ENCODE measurements at places on chromosomes 3 and 15.
A peak's percentile ranks its signal among the peaks of the same experiment; 100 is the strongest.

GRCh38 chr3:195597229-195597628, 13.5 kb upstream of the APOD start:
- no peak for DNase-seq

- DNase-seq = no peak
These were observed 70.2 kb upstream of the BFSP2 start for GRCh38 chr3:133329626-133330025.

DNA sequence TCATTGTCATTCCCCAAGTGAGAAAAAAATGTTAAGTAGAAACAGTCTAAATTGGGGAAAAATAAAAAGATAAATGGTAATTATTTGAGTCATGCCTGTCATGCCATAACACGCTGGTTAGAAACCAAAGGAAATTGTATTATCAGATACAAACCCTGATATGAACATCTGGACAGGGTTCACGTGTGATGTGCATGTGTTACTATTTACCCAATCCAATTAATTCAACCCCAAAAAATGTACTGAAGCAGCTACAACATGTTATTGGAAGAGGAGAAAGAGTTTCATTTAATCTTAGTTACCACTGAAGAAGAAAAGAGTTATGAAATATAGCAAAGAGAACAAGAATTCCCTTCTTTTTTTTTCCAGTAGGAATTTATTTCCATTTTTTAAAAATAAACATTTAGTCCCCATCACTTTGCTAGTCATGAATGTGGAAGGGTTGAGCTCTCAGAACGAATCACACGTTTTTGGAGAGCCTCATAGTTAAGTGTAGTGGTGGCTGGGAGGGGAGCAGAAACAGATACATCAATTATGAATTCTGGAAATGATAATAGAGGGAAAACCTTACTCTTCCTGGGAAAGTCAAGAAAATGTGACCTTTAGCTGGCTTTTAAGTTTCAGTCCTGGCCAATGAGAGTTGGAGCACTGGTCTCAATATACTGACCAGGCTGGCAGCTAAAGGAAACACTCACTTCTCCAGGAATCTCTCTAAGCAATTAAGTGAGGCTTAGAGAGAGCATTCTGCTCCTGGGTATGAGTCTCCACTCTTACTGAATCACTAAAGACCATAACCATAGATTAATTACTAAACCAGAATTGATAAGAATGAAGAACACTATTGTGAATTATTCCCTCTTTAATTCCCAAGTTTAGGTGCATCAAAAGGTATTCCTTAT, 796.5 kb downstream of the GRM7 start:
- DNase-seq = peak; percentile 1

GRCh38 chr3:113428581-113428980, 12.7 kb downstream of the CFAP44 start:
- DNase-seq = no peak

- peak; percentile 7 for DNase-seq
These were observed 33.7 kb downstream of the HGD start for GRCh38 chr3:120648290-120648689.

DNA sequence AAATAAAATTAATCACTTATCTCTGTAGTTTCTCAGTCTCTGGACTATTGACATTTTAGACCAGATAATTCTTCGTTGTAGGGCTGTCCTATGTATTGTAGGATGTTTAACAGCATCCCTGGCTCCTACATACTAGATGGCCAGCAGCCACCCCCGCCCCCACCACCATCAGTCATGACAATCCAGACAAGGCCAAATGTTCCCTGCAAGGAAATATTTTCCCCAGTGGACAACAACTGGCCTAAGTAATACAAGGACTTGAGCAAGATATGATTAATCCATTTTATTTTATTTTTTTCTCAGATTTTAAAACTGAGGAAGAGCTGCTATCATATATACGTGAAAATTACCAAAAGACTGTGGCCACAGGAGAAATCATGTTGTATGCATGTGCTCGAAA, 23.8 kb downstream of the TICRR start:
- DNase-seq = no peak

DNA sequence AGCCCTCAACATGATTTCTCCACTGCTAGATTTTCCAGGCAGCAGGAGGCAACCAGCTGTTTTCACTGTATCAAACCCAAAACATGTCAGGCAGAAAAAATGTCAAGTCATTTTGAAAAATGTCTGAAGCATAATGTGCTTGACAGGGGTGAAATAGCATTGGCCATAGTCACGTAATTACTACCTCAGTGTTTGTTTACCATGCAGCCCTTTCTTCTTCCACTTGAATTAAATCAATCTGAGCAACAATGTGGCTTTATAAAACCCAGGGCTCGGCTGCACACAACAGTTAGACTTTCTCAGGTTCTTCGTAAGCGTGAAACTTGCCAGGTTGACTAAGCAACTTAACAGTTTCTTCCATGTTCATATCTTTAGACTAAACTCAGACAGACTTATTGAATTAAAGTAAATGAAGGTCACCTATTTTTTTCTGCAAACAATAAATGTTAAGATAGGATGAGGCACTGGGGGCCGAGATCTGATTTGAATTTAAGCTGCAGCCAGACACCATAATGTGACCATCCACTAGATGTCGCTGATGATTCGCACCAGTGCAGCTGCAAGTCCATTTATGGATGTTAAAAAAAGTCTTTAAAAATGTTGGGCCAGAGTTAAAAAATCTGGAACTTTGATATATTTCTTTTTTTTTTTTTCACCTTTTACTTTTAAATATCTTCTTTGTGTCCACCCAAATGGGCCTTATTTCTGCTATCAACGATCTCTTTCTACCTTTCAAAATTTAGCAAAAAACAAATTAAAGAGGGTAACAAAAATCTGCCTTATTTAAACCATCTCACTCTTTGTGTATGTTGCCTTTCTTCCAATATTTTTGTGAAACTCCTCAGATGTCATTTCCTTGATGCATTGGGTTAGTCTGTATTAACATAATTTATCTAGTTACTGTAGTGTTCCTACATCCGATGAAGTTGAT, 305.9 kb downstream of the CACNA2D3 start:
- DNase-seq = peak; percentile 70

DNA sequence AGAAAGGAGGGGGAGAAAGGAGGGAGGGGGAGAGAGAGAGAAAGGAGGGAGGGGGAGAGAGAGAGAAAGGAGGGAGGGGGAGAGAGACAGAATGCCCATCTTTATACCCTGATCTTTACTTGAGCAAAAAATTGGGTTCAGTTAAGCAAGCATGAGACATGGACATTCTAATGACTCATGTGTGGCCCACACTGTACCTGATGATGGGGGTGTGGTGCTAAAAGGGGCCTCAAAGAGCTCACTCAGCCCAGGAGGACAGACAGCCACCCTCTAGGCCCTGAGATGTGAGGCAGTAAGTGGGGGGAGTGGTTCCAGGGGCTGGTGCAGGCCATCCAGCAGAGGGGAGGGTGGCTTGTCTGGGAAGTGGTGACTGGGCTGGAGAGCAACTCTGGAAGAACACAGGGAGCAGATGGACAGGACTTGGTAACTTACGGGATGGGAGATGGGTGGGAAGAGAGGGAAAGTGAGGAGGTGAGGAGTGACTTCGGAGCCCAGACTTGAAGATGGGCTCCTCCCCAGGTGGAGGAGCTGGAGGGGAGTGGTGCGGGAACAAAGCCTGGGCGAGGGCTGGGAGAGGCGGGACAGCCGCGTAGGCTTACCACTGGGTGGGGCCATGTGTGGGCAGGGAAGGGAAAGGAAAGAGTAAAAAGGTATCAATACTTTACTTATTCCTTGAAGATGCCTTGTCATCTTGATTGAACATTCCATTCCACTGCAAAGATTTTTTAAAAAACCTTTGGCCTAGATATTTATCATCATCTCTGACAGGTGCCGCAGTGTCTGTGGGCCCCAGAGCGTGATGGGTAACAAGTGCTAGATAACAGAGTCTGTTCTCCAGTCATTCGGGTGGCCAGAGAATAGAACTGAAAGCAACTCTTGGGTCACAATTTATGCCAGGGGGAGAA, 32.3 kb downstream of the TSPAN3 start:
- DNase-seq = no peak

DNA sequence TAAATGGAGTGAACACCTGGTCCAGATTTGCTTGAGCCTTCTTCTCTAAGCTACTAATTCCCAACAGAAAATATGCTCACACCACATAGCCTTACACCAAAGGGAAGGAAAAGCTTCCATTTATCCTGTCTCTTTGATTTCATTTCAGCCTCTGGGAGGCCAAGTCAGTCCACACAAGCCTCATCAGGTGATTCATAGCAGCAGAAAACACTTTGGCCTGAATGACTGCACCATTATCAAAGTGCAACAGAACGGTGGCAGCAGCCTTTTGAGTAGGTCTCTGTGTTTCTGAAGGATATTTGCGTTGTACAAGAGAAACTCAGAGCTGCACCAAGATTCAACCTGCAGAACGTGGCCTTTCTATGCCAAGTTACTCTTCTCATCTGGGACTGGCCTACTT, 46.6 kb upstream of the SNRK start:
- no peak for DNase-seq

DNA sequence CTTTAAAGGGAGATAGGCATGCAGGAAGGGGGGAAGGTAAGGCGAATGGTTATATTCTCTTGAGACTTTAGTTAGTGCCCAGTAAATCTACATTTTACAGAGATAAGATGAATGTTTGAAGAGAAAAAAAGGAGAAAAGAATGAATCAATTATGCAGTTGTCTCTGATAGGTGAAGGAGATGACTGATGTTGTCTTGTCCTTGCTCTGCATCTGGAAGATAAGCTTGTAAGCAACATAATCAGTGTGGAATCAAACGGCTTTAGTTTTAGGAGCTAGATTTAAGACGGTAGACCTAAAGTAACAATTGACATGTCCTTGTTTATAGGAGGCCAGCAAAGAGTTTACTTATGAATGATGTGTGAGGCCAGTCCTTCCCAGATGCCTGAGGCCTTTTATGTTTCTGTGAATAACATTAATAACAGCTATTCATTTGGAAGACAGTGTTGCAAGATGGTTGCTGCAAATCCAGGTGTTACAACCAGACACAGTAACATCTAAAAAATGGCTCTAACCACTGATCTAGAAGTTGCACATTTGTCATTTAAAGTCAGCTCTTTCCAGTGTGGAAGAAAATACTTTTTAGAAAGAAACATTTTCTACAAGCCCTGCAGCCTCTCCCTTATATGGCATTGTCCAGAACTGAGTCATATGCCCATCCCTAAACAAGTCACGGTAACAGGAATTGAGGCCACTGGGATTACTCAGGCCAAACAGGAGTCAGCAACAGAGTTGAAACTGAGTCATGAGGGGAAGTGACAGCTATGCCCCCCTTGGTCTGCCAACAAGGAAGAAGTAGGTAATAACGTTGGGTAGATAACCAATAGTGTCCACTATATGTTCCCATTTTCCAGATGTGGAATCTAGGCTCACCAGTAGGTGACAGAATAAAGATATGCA, 77.5 kb upstream of the FBN1 start:
- DNase-seq = peak; percentile 78

- DNase-seq = peak; percentile 27
These were observed 1.1 kb downstream of the EDEM1 start for GRCh38 chr3:5188419-5189221.

DNA sequence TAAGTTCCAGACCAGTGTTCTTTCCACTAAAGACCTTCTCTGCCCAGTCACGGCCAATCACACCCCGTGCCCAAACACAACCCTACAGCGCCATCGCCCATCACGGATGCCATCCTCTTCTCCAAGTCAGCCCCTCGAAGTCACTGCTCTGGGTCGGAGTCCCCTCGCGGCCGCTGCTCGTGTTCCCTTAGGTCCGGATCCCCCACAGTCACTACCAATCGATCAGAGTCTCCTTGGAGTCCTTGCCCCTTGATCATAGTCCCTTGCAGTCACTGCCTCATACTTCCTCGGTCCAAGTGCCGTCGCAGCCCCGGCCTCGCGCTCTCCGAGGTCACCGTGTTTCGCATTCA, 461 bp downstream of the PCYT1A start:
- no peak for DNase-seq

DNA sequence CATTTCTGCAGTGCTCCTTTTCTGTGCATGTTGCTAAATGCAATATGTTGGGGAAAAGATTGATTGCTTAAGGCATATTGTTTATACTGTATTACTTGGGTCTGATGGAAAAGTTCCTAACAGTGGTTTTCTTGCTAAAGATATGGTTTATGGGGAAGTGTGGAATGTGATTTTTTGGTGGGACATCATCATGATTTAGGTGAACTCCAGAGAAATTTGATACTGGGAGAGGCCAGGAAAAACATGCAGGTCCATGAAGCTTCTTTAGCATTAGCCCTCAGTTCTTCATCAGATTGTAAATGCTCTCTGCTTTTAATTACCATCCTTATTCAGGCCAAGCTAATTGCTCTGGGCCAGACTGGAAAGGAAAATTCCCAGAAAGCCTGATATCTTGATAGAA, 147.5 kb downstream of the LRTM1 start:
- DNase-seq = peak; percentile 25

DNA sequence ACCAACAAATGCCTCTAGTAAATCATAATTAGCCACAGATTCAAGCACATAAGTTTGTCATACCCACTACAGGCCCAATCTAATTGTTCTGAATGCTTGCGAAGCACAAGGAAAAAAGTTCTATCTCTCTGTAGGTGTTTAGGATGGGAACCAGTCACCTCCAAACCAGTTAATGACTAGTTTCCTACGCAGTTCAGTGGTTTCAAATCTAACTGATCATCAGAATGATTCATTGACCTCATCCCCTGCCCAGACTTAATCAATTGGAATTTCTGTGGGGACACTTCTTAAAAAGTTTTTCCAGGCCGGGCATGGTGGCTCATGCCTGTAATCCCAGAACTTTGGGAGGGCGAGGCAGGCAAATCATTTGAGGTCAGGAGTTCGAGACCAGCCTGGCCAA, 24.3 kb upstream of the MASP1 start:
- peak; percentile 63 for DNase-seq

- DNase-seq = no peak
These were observed 296.8 kb upstream of the CHRM5 start for GRCh38 chr15:33671456-33671855.

- DNase-seq = peak; percentile 58
These were observed 90.7 kb downstream of the NR2F2 start for GRCh38 chr15:96421178-96421601.

DNA sequence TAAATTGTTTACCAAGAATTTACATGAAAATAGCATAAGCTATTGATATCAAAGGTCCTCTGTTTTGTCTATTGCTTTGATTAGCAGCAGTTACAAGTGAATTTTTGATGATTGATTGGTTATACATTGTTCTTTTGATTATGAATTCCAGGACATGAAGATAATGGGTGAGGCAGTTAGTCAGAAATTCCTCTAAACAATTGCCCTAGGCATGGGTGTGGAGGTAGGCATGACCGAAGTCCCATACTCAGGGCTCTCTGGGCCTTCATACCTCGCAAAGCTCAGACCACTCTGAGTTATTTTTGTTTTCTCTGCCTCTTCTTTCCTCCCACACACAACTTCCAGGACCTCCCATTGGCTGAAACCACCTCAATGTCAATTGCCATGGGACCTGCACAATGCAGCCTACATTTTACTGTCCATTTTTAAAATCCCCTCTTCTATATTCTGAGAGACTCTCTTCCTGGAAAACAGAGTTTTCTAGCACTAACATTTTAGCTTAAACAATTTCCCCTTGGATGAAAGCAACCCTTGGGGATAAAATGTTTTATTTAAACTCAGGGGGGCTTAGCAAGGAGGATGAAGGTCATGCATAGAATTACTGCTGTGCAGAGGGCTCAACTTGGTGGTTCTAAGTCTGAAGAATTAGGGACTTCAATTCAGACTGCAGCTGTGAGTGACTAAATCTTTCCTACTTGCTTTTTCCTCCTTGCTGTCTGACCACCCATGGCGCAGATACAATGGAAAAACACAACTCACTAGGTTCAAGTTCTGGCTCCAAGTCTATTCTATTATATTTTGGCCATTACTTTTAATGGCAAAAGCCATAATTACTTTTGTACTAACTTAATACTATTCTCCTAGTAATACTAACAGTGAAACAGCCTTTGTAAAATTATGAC, 594.8 kb downstream of the NTRK3 start:
- no peak for DNase-seq
